GM19239 (cell line): ENCODE measurements at places on chromosomes 11 and 22.

GRCh38 chr11:87255589-87255988 is 217.9 kb downstream of the TMEM135 start:
- no peak for DNase-seq

DNA sequence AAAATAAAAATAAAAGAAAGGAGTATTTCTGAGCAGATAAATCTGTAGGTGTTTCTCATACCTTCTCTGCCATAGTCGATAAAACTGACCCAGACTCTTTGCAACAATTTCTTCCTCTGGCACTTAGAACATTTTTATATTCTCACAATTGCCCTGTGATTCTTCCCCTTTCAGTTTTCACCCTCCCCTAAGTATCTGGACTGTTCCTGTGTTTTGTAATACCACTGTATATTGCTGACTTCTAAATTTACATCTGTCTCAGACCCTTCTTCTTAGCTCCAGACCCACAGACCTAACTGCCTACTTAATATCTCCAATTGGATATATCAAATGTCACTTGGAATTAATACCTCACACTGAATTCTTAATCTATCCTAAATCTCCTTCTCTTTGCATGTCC is 133.4 kb upstream of the DDI1 start:
- no peak for DNase-seq

DNA sequence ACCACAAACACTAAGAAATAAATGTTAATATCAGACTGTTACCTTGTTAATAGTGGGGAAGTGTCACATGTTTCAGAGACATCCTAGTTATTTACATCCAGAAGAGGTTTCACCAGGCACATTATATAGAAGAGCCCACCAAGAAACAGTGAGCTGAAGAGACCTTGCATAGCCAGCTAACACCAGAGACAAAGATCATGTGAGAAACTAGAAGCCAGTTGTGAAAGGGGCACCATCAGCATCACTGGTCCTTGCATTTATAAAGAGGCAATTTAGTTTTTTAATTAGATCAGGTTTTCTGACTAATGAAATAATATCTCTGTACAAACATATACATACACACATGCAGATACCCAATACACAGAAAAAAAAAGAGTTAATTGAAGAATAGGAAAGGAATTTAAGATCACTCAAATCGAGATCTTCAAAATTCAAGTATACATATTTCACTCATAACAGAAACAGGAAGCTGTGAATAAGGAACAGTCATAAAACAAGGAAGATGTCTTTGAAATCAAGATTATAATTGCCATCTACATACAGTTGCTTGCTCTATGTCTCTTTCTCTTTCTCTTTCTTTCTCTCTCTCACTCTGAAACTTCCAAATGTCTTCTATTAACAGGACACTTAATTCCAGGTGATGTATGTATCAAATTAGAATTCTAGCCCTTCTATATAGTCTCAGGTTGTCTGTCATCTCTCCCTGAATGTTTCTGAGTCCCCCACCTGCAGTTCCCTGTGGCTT is 348.7 kb downstream of the ETS1 start:
- DNase-seq: no peak

DNA sequence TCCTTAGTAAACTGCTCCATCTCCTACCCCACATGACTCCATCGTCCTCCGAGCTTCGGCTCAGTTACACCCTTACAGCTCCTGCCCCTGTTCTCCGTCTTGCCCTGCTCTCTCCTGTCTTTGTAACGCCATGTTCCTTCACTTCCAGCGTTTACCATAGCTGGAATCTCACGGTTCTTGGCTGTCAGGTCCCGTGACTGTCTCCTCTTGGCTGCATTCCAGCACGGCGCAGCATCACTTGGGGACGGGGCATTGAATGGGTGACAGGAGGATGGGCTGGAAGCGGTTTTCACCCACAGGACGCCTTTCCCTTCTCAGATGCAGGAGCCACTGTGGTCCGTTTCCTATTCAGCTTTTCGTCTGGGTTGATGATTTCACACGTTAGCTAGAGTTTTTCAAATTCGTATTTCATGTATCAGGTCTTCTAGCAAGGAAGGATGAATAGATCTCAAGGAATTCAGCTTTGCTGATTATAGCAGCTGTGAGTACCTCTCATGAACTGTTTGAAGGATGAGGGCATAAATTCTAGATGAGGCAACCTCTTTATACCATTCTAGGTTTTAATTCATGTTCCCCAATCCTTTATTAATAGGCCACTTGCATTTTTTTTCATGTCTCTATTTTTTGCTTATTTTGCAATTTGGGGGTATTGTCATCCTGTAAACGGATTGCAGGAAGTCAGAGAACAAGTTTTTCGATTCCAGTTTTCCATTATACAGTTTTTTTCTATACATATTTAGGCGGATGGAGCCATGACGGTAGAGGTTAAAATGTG is 29.1 kb downstream of the ZBED4 start:
- no peak for DNase-seq

- no peak for DNase-seq
Observed at GRCh38 chr11:15707971-15708370, 593.2 kb downstream of the INSC start.

DNA sequence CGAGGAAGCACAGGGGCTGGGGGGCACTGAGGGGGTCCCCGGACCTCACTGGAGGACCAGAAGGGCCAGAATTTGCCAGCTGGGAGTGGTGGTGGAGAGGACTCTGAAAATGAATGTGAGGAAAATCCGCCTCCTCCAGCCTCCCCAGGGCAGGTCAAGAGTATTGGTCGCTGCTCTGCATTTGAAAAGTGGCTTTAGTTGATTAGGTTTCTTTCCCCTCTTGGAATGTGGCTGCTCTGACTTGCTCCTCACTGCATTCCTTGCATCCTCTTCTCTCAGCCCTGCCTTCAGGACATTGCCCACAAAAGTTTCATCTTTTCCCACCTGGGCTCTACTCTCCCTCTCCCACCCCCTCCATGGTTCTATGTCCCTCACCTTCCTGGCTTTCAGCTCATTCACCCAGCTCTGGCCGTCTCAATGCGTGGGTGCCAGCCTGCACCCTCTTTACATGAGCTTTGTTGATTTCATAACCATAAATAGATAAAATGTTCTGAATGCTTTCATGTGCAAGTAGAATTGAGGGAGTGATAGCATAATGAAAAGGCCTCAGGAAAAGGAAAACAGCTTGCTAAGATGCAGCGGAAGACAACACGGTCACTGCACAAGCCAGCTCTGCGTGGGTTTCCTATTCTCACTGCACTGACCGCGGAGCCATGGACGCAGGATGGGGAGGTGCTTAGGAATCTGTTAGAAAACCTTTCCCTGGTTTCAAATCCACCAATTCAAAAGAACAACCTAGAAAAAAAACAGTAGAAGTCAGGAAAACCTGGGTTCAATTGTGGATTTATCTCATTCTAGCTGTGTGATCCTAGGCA is 6.5 kb upstream of the NPAS4 start:
- no peak for DNase-seq

- no peak for DNase-seq
Observed at GRCh38 chr11:118533769-118534729, 3.1 kb downstream of the TMEM25 start.

DNA sequence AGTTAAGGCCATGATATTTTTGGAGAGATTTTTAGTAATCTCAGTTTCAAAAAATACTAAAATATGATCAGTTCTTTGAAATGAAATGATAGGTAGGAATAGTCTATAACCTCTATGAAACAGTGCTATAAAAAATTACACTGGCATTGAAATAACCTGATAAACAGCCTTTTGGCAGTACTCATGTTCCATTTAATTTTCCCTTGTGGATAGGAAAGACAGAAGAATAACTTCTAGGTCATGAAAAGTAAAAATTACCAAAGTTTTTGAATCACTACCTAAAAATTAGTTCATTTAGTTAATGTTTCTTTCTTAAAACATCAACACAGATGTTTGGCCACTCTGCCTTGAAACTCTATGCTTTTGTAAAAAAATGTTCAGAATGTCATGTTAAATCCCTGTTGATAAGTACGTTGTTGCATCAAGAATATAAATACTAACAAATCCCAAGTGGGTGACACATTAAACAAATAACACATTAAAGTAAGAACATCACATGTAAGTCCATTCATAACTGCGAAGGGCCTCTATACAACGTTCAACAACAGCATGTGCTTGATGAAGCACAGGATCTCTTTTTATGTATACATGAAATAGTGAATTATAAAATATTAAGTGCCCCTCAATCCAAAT is 290.2 kb downstream of the SWAP70 start:
- DNase-seq: no peak

DNA sequence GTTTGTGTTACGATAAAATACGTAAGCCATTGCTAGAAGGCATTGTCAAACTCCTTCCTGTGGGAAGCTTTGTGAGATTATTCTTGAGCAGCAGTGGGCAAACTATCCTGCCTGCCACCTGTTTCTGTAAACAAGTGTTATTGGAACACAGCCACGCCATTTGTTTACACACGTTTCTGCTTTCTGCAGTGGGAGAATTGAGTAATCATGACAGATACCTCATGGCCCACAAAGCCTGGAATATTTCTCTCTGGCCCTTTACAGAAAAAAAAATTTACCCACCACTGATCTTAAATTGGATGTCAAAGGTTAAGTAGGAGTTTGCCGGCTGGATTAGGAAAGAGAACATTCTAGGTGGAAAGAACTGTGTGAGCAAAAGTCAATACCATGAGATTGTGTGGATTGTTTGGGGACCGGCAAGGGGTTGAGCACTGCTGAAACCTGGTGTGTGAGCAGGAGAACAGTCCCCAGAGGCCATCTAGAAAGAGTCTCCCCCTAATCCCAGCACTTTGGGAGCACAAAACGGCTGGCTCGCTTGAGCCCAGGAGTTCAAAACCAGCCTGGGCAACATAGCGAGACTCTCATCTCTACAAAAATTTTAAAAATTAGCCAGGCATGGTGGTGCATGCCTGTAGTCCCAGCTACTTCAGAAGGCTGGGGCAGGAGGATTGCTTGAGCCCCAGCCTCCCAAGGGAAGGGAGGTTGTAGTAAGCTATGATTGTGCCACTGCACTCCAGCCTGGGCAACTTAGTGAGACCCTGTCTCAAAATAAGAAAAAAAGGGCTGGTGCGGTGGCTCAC is 6.0 kb upstream of the PLA2G6 start:
- DNase-seq: no peak

GRCh38 chr11:58471892-58472291 is 29.9 kb upstream of the OR5B12 start:
- no peak for DNase-seq

- DNase-seq: no peak
Observed at GRCh38 chr11:96316869-96317268, 26.1 kb downstream of the MAML2 start.

GRCh38 chr11:127972816-127973215 is 614.5 kb downstream of the ETS1 start:
- no peak for DNase-seq

- no peak for DNase-seq
Observed at GRCh38 chr11:36346562-36347383, 50.7 kb downstream of the PRR5L start.

GRCh38 chr11:124946735-124947141 is 7.3 kb upstream of the CCDC15 start:
- no peak for DNase-seq

DNA sequence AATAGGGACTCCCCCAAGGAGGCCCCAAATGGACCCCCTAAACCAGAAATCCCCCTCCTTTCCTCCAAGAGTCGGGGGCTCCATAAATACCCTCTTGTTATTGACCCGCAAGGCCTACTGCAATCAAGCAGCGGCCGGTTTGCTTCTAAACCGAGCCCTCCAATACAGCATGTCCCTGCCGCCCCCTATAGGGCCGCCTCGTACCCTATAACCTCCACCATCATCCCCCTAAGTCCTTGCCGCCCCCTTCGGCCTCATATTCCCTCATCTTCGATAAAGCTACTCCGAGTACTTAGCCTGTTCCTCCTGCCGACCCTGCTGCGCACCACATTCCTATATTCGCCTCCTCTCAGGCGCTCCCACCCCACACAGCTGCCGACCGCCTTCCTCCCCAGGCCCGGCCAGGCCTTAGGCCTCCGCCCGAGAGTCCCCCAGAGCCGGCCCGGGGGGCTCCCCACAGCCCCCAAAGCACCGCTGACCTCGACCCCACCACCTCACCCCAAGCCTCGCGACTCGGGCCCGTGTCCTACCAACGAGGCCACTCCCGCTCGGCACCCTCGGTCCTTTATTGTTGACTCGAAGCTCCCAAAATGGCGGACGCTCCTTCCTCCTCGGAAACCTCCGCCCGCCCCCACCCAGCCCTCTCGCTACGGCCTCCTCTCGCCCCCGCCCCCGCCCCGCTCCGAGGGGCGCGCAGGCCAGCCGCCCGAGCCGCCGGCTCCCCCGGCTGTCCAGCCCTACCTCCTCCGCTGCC is 430 bp downstream of the DDX6 start:
- no peak for DNase-seq

- no peak for DNase-seq
Observed at GRCh38 chr22:49587421-49587820, 240.3 kb downstream of the BRD1 start.

DNA sequence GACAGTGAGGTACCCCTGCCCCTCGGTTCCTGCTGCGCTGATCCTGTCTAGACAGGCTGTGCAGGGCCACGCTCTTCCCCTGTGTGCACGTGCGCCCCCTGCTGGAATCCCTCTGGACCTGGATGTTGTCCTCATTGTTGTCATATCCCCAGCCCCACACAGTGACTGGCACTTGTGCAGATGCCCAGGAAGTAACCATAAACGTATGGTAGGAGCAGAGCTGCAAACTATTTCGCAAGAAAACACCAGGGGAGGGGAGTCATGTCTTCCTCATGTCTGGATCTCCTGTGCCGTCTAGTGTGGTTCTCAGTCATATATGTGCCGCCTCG is 114.7 kb downstream of the CRYBB2 start:
- no peak for DNase-seq

DNA sequence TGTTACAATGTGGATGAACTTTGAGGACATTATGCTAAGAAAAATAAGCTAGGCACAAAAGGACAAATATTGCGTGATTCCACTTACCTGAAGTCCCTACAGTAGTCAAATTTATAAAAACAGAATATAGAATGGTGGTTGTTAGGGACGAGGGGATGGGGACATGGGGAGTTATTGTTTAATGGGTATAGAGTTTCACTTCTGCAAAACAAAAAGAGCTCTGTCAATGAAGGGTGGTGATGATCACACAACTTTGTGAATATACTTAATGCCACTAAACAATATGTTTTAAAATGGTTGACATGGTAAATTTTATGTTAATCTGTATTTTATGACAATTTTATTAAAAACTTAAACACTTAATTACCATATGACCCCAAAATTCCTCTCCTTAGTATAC is 26.1 kb downstream of the INTS4 start:
- DNase-seq: peak; percentile 12

- no peak for DNase-seq
Observed at GRCh38 chr11:134521001-134521400, 109.0 kb upstream of the B3GAT1 start.

- no peak for DNase-seq
Observed at GRCh38 chr11:116339306-116340098, 433.3 kb downstream of the BUD13 start.

- no peak for DNase-seq
Observed at GRCh38 chr11:47732271-47732670, 17.1 kb upstream of the AGBL2 start.

- no peak for DNase-seq
Observed at GRCh38 chr11:123995119-123995518, at the start of gene OR10G6. Gene OR10G6 (minus strand): TSS chr11:123995161. CDS start chr11:123995161, 0 bp downstream.
